ENCODE measurements at places on chromosomes 7 and 10. TPM values are rescaled to one million over a fixed set of nuclear protein-coding genes. Genes with fewer than 3 reads are reported as not detected.

Gene MYH16
- total RNA-seq, result not detected

GRCh38 chr10:69465457-69466157 is 14.3 kb downstream of the TSPAN15 start:
- no peak for DNase-seq

GRCh38 chr10:11719496-11720259 is 22.5 kb upstream of the ECHDC3 start:
- no peak for DNase-seq

Gene PKD1L1
- total RNA-seq, result 0.16 TPM

DNA sequence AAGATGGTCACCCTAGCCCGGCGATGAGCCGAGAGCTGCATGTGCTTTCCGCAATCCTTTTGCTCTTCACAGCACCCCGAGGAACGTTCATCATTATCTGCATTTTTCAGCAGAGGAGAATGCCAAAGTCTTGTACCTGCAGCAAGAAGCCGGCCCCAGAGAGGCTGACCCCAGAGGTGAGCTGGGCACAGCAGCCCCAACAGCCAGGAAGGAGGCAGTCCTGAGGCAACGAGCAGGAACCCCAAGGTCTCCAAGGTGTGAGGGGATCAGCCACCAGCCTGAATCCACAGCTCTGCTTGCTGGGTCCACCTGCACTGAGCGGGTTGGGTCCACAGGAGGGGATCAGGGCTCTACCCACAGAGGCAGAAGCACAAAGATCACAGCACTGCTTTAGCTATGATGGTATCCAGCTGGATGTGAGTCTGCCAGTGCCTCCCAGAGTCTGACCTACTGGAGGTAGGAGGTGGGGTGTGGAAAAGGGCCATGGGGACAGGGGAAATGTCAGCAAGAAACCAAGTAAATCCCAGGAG is 16.8 kb upstream of the GDF10 start:
- no peak for DNase-seq

GRCh38 chr10:29119374-29119773 is 169.5 kb upstream of the LYZL1 start:
- DNase-seq, result no peak

Gene MRPS24
- 123 TPM for total RNA-seq

Gene TLX1
- not detected for total RNA-seq

Gene NKX2-3
- 49.9 TPM for total RNA-seq

- peak; percentile 49 for DNase-seq
Measured at GRCh38 chr7:1674161-1675035, 4.3 kb downstream of the ELFN1 start.

- no peak for DNase-seq
Measured at GRCh38 chr7:30722671-30723070, 29.3 kb upstream of the INMT start.

Gene ZNF655
- total RNA-seq, result 124 TPM

Gene NUTM2B
- total RNA-seq, result not detected

- no peak for DNase-seq
Measured at GRCh38 chr10:89738551-89739209, 37.3 kb downstream of the KIF20B start.

Gene SFTPA1
- not detected for total RNA-seq

Gene WEE2
- not detected for total RNA-seq

GRCh38 chr7:157271991-157272324 is 64.8 kb upstream of the DNAJB6 start:
- peak; percentile 94 for DNase-seq

GRCh38 chr7:4184653-4185052 is 497.4 kb upstream of the FOXK1 start:
- no peak for DNase-seq

DNA sequence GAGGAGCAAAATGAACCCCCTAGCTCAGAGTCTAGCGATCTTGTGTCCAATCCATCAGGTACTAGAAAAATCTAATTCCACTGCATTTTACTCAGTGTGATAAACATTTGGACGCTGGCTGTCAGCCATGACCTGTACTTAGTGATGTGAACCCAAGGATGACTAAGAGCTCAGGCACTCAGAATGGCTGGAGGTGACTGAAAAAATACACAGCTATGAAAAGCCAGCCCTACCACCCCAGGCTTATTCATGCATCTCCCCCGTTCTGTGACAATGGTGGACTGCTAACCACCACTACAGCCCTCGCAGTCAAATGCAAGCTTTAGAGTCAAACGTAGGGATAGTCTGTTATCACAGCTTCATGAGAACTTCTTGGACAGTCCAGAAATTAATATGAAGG is 14.9 kb downstream of the AFAP1L2 start:
- DNase-seq, result peak; percentile 80

DNA sequence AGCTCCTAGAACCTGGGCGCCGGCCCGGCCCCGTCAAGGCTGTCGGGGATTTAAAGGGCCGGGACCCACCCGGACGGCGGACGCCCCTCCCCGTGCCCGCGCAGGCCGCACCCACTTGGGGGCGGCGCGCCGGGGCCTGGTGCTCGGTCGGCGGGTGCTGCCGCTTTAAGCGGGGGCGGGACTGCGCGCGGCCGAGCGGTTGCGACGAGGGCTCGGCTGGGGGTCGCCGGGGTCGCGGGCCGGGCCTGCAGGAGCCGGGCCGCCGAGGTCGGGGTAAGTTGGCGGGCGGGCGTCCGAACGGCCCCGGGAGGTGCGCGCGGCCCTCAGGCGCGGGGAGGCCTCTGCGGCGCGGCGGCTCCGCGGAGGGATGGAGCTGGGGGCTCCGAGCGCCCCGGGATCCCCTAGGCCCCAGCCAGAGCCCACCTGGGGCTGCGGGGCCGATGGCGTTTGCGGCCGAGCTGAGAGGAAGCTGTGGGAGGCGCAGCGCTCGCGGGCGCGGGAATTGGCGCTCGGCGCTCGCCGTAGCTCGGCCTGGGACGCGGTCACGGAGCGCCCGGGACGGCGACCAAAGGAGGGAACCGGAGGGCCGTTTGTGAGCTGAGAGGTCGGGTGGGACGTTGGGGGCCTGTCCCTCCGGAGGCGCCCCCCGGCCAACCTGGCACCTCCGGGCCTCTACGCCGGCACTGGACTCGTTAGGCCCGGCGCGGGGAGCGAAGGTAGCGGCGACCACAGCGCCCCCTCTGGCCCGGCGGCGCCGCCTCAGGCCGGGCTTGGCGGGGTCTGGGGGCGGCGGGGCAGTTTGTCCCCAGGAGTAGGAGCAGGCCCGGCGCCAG is at the start of gene TRRAP:
TRRAP (plus strand) TSS at position 168 of the 833 bp plus-strand sequence. CDS start 2,619 bp downstream, outside the sequence.
- peak; percentile 80 for DNase-seq

Gene MCU
- 19.4 TPM for total RNA-seq

- DNase-seq, result no peak
Measured at GRCh38 chr7:96612034-96612433, 97.6 kb downstream of the SEM1 start.

GRCh38 chr10:80168162-80168511 is 35.6 kb downstream of the PLAC9 start:
- DNase-seq, result peak; percentile 69

Gene MAGI2
- total RNA-seq, result 18.2 TPM

DNA sequence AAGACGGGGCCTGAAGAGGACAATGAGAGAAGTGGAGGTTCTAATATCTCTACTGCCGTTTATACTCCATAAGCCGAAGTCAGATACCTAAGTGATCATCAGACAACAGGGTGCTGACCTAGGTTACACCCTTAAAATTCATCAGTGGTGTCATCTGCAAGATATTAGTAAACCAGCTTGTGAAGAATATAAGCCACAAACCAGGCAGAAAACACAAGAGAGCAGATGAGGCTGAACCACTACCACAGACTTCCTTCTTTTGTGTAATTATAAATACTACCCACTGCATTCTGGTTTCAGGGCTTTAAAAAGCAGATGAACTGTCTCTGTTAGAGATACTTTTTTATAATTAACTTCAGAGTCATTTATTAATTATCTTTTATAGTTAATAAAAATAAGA is 69.0 kb upstream of the LRRC17 start:
- DNase-seq, result no peak

DNA sequence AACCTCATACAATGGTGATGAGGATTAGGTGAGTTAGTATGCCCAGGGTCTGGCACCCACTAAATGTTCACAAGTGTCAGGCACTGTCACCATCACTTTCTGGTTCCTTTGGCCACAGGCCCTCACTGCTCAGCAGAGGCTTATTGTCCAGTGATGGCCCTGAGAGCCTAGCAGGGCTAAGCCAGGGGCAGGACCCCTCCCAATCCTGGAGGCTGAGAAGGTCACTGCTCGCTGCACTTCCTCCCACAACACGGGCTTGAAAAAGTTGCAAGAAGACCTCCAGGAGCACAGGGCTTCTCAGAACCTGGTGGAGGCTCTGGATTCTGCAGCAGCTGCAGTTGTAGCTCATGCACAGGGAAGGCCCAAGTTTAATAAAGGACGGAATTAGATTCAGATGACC is 48.1 kb downstream of the DRGX start:
- no peak for DNase-seq

DNA sequence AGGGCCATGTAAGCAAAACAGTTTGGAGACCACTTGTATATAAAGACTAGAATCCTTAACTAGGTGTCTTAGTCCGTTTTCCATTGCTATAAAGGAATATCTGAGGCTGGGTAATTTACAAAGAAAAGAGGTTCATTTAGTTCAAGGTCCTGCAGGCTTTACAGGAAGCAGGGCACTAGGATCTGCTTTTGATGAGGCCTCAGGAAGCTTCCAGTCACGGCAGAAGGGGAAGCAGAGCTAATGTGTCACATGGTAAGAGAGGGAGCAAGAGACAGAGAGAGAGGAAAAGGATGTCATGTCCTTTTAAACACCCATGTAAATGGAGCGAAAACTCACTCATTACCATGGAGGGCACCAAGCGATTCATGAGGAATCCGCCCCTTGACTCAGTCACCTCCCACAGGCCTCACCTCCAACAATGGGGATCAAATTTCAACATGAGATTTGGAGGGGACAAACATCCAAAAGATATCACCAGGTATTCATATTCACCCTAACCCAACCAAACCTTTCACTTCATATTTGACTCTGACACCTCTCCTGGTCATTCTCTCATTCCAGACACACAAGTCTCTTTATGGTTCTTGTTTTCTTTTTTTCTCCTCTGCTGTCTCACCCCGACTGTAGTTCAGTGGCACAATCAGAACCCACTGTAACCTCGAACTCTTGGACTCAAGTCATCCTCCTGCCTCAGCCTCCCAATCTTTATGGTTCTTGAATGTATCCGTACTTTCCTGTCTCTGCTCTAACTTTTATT is 30.1 kb upstream of the ASAH2 start:
- DNase-seq, result no peak

DNA sequence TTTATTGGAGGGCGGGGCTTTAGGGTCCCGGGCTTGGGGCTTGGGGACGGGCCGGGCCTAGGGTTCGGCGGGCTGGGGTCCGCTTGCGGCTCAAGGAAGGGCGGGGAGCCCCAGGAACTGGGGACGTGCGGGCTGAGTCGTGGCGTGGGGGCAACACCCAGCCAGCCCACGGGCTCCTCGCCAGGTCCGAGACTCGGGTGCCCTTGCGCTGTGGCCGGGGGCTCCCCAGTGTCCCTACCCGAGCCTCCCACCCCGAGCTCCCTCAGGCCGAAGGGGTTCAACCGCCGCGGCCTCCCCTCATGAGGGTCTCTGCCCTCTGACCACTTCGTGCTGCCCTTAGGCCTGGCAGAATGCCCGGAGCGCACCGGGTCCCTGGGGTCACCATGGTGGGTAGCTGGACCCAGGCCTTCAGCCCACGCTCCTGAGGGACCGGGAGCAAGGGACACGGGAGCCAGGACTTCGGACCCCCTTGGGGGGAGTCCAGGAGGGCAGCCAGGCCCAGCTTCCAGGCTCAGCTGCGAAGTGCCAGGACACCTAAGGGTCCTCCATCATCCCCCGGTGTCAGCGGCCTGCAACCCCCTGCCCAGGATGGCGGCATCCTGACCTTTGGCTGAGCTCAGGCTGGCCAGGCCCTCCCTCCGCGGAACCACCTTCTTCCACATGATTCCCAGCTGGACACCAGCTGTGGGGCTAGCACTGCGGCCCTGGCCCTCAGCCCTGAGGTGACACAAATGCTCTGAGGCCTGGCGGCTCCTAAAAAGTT is 524 bp upstream of the FUOM start:
- DNase-seq, result peak; percentile 81
